ENCODE measurements at places on chromosomes 7 and 10.

GRCh38 chr10:129309565-129309964 lies 157.5 kb upstream of the MGMT start:
- no peak for DNase-seq

GRCh38 chr10:48400129-48400849 lies 93.8 kb downstream of the MAPK8 start:
- DNase-seq = peak; percentile 58

DNA sequence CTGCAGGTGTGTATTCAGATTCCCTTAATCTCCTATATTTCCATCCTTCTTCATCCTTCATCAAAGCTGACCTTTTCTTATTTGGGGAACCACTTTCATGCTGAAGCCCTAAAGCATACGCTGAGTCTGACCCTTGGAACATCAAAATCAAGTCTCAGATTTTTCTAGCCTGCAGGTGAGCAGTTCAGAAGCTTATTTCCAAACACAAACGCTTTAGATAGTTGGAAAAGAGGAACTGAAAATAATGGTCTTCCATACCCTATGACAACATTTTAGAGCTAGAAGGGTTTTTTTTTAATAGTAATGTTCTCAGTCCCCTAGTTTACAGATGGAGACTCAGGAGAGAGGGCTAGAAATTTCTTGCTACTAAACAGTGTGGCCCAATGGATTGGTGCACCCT lies 1.6 kb upstream of the AGK start:
- no peak for DNase-seq

GRCh38 chr10:107717046-107717445 lies 552.5 kb upstream of the SORCS1 start:
- peak; percentile 20 for DNase-seq

DNA sequence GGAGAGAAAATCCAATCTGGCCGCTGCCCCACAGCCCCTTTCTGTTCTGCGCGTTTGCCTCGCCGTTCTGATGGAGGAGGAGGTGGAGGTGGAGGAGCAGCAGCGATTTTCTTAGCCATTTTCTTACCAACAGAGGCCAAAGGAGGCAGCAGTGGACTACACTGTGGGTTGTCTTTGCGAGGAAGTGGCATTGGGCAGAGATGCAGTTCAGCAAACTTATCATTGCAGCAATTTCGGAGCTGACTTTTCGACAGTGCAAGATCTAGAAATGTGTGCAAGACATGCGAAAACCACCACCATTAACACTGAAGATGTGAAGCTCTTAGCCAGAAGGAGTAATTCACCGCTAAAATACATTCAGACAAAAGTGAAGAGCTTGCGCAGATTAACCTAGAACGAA lies 1.9 kb upstream of the ARL4A start:
- no peak for DNase-seq

DNA sequence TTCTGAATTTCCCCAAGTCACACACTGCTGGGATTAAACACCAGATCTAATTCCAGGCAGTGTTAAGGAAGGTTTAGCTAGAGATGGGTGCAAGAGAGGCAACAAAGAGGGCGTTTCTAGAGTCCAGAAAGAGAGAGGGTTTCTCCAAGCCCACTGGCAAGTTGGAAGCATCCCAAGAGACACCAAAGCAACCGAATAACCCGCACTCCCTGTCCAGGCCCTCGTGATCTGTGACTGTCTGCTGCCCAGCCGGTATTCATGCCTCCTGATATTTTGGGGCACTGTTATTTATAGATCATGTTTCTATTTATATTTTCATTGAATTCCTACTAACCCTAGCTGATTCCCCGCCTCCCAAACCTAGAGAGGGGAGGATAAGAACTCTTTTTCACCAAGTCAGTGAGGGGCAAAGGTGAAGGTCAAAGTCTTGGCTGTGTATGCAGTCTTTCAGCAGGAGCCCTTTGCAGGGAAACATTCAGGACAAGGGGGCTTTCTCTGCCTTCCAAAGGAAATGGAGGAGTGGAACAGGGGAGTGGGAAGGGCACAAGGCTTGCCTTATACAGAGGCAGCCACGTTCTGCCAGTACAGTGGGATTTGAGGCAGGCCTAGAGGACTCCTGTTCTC lies 103.6 kb downstream of the SH3PXD2A start:
- DNase-seq = no peak

GRCh38 chr7:37354656-37355131 lies 94.0 kb downstream of the ELMO1 start:
- peak; percentile 76 for DNase-seq

DNA sequence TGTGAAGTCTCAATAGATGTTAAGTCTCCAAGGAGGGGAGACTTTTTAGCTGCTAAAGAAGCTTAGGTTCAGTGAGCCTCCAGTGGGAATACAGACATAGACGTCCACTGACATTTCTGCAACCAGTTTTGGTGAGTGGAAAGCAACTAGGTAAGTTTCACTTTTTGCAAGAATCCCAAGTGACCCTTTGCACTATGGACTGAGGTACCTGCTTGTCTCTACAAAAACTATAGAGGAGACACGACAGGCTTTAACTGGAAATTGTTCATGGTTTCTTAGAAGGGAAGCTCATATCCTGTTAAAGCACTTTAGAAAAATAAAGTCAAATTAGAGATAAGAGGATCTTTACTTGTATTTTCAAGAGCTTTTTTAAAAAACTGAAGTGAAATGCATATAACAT lies 38.6 kb downstream of the GBF1 start:
- DNase-seq = no peak

DNA sequence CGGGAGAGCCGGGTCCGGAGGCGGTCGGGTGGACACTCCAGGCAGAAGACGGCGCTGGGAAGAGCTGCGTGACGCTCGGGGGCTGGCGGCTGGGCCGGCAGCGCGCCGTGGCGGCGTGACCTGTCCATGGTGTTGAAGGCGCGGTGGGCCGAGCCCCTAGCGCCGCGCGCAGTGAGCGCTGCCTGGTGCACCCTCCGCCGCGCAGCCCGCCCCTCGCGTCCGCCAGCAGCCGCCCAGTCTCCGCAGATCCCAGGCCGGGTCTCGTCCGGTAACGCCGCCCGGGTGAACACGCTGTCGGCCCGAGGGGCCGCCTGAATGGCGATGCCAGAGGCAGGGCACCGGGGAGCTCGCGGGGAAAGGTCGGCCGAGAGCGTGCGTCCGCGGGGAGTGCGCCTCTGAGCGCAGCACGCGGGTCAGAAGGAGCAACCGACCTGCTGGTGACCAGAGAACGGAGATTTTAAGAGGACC lies 657 bp upstream of the TMEM178B start:
- no peak for DNase-seq

GRCh38 chr10:81135851-81136250 lies 598.1 kb downstream of the SH2D4B start:
- no peak for DNase-seq

DNA sequence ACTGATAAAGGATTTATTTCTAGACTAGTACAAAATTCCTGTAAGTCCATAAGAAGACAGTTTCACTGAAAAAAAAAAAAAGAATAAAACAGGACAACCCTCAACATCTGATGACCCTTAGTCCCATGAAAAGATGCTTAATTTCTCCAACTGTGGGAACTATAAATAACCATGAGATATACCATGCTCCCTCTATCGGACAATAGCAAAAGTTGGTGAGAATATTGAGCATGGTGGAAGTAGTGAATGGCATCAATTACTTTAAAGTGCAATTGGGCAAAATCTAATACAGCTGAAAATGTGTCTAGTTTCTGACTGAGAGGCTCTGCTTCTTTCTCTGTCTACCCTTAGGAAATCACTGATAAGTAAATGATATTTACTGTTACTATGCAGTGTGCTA lies 348.8 kb downstream of the SUGCT start:
- DNase-seq = no peak

GRCh38 chr7:78226059-78226719 lies 427.6 kb downstream of the PHTF2 start:
- DNase-seq = peak; percentile 1

GRCh38 chr7:44348300-44348699 lies 22.9 kb upstream of the CAMK2B start:
- no peak for DNase-seq

DNA sequence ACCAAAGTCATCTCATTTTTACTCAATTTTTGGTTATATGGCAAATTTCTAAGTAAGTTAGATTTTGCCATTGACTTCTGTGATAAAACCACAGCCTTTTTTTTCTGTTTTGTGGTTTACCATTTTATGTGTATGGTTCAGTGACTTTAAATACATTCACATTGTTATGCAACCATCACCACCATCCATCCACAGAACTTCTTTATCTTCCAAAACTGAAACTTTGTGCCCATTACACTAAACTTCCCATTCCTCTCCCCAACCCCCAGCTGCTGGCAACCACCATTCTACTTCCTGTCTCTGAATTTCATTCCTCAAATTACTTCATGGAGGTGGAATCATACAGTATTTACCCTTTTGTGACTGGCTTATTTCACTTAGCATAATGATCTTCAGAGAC lies 280.4 kb upstream of the TCERG1L start:
- no peak for DNase-seq

DNA sequence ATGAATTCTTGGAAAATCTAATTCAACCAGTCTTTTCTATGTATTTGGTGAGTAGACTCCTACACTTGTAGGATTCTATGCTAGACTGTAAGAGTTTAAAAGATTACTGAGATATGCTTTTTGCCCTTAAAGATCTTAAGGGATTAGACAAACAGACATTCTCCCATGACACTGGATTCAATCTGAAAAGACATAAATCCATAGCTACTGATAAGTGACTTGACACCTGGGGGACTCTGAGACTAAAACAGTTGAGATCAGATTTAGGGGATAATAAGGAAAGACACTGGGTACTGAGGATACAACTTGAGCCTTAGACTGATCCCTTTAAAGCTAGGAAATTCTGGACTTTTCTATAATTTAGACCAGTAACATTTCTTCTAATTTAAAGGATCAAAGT lies 1233.4 kb downstream of the XPNPEP1 start:
- DNase-seq = no peak

- DNase-seq = no peak
Observed at GRCh38 chr10:7491949-7492659, 81.3 kb upstream of the SFMBT2 start.

- no peak for DNase-seq
Observed at GRCh38 chr7:2710286-2710655, 22.3 kb downstream of the AMZ1 start.

GRCh38 chr10:77253147-77253545 lies 384.5 kb downstream of the KCNMA1 start:
- no peak for DNase-seq
